ENCODE measurements at places on chromosomes 4 and X.
A peak's percentile ranks its signal among the peaks of the same experiment; 100 is the strongest.

DNA sequence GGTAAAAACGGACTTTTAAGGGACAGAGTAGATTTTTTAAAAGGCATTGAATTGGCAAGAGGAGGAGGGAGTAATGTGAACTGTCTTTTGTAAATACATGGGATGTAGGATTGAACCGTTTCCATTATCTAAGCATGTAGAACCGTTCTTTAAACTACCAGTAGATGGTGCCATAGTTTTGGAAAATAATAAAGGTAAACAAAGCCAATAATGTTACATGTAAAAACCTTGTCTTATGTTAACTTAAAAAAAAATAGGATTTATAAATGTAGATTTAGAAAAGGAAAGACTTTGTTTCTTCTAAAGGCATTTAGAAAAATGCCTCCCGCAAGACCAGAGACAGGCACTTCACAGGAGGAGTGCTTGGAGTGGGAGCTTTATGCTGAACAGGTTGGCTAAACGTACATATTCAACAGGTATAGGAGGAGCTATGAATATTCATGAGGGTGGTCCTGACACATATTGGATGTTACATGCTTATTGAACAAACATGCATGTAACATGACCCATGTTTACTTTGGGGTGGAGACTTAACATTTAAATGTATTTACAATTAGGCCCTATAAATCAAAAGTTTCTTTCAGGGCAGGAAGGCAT, 45.5 kb upstream of the FAM241A start:
- DNase-seq, result peak; percentile 8

DNA sequence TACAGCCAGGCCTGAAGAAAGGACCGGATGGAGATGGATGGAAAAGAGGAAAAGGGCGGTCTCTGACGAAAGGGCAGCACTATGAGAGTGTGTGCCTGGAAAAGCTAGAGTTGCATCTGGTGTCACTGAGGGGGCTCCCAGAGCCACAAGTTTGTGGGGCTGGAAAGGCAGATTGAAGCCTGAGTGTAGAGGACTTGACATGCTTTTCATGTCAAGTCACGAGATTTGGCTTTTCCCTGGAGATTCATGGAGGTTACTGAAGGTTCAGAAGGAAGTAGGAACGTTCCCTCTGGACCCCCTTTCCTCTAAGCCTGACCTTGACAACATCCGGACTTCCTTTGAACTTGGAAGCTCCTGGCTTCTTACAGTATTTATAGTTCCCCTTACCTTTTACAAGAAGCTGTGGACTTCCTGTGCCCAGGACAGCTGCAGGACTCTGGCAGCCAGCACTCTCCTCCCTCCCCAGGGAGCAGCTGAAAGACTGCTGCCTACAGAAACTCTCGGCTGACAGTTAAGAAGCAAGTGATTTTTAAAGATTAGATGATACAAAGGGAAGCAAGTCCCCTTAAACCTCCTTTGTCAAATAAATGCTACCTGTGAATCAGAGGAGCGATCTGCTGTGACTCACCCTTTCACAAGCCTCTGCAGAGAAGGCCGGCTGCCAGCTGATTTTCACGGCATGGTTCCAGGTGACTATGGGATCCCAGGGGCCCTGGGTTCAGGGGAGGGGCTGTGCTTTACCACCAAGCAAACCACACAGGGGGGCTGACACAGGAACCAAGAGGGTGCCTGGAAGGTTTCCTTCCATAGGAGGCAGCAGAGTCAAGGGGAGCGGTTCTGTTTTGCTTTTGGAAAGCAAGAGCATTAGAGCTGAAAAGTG, 72.9 kb upstream of the STIM2 start:
- DNase-seq, result no peak

DNA sequence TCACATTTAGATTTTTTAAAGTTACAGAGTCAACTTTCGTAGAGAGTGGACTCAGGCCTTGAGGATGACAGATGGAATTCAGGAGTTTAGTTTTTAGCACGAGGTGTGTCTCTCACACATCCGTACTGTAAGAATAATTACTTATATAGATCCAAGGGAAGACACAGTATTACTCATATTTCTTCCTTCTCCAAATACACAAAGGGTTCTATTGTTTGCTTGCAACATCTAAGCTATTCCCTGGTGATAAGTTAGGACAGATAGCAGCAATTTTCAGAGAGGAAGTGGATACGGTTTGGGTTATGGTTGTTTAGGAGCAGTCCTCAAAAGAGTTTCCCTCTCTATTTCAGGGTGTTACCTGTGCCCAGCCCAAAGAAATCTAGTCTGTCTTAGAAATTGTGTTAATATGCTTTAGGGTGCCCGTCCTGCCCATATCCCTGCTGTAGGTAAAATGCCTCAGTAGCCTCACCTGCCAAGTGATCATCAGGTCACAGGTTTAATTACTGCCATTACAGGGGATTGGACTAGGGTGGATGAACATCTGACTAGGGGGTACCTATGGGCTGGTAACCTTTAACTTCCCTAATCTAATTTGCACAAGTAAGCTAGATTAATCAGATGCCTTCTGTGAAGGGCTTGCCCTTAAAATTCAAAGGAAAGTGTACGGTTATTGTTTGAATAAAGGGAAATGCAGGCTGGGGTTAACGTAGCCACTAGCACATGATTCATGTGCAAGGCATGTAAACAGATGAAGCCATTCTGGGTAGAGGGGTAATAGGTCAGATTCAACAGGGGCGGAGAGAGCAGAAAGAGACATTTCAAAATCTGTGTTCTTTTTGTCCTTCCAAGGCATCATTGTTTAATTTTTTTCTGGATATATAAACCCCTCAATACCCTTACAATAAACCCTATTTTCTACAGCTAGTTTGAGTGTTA, 8.7 kb upstream of the PPP3CA start:
- no peak for DNase-seq

- DNase-seq, result no peak
These were observed 39.7 kb downstream of the PRSS12 start for GRCh38 chr4:118313098-118313497.

DNA sequence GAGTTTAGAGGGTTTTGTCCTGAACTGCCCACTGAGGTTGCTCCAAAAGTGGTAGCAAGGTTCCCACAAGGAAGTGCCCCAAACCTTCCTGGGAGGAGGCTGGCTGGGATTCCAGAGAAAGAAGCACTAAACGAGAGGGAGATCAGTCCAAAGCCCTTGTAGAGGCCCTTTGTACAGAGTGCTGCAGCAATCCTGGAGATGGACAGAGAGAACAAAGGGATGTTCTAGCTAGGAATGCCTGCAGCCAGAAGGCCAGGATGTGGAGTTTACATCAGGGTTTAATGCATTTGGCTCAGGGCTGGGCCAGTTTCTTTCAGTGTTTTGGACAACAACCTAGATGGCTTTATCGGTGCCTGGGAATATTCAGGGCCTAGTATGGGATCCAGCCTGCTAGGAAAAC, 2155.1 kb upstream of the AGA start:
- no peak for DNase-seq

DNA sequence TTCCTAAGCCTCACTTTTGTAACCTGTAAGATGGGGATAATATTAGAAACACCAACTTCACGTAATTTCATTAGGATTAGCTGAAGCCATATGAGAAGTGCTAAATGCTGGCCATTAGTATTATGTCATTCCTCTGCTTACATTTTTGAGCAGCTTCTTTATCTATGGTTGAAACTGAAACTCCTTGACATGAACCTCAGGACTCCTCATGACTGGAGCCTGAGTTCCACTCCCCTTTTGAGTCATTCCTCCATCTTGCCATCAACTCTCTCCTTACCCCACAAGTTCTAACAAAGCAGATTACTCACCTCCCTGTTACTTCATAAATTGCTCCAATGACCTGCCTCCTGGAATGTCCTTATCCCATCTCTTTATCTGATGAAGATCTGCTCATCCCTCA, 123.2 kb upstream of the KCNIP4 start:
- DNase-seq, result no peak

DNA sequence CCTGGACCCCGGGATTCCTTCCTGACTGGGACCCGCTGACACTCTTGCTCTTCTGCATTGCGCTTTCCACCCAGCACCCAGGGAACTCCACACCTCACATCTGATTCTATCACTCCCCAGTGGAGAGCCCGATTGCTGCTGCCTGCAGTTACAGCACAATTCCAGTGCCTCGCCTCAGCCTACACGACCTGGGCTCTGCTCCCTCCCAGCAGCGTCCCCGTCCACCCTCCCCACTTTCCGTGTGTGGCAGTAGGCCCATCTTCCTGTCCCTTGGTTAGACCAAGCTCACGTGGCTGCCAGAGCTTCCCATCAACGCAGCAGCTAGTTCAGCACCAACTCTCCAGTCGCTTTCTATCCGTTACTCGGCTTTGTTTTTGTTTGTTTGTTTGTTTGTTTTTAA, 66.6 kb upstream of the SORBS2 start:
- no peak for DNase-seq

DNA sequence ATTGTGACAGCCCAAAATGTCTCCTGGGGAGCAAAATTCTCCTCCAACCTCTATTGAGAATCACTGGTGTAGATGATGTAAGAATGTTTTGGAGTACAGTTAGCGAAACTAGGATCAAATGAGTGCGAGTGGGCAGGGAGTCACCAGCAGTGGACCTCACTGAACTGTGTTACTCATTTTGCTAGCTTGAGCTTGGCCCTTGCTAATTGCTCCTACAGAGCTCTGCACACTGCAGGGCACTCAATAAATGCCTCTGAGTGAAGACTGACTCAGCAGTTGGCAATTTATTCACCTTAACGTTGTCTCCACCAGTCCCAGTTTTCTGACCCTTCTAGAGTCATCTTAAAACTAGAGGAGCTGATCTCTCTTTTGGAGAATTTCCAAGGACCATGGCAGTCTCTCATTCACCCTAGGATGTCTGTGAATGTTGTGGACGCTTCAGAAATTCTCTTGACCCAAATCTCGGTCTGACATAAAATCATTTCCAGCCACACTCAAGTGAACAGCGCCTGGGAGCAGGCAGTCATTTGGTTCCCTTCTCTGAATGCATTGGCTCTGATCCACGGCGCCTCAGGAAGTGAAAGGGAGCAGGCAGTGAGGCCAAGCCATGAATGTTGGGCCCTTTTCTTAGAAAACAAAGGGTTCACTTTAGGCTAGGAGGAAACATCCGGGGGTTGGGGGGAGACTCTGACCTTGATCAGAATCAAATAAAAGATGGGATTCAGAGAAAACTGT, 148.1 kb downstream of the NWD2 start:
- no peak for DNase-seq

GRCh38 chrX:123961268-123962005, at the start of gene STAG2:
STAG2 (plus strand) TSS chrX:123961706; CDS start chrX:124022628, 60,922 bp downstream.
- peak; percentile 72 for DNase-seq

DNA sequence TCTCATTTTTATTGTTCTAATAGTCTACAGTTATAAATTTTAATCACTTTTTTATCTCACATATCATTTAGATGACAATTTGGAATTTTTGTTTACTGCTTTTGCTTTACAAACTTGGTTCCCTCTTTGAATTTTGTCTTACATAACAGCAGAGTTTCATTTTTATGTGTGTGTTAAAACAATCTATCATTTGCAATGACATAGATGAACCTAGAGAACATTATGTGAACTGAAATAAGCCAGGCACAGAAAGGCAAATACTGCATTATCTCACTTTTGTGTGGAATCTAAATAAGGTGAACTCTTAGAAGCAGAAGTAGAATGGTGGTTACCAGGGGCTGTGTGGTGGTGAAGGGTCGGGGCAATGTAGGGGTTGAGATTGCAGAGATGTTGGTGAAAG, 170.7 kb downstream of the GASK1B start:
- no peak for DNase-seq

DNA sequence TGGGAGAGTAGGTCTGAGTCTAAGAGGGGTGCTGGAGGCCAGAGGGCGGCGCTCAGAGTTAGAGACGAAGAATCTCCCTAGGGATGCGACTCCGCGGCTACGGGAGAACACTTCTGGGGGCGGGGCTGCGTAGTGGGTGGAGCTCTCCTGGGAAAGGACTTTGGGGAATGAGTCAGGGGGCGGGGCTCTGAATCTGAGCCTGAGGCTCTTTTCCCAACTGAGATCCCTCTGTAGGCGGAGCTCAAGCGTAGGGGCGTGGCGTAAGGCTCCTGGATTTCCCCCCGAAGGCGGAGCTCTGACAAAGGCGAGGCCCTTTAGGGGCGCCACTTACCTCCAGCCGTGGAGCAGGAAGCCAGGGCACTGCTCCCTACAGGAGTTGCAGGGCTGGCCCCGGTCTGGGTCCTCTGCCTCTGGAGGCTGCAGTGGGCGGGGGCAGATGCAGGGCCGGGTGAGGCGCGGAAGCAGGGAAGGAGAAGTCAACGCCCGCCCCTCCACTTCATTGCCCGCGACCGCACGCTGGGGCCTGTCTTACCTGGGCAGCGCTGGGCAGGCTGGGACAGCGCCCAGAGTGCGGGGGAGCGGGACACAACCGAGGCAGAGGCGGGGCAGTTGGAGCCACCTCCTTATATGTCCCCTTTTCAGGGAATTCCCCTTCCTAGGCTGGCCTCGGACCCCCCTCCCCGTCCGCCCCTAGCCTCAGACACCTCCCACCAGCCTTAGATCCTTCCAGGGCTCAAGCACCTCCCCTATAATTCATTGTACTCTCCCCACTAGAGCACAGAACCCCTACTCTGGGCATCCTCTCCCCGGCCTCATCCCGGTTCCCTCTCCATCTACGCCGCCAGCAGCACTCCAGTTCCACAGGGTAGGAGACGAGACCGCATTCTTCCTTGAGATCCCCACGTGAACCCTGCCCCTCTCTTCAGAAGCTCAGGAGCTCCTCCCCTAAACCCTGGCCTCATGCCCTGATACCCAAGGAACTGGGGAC, 1.6 kb downstream of the PRICKLE3 start:
- no peak for DNase-seq

GRCh38 chrX:77628294-77629025, 157.6 kb downstream of the ATRX start:
- DNase-seq, result no peak

GRCh38 chr4:173990126-173990868, 293.2 kb downstream of the FBXO8 start:
- no peak for DNase-seq

- DNase-seq, result no peak
These were observed 29.0 kb downstream of the NOP14 start for GRCh38 chr4:2934077-2934812.

DNA sequence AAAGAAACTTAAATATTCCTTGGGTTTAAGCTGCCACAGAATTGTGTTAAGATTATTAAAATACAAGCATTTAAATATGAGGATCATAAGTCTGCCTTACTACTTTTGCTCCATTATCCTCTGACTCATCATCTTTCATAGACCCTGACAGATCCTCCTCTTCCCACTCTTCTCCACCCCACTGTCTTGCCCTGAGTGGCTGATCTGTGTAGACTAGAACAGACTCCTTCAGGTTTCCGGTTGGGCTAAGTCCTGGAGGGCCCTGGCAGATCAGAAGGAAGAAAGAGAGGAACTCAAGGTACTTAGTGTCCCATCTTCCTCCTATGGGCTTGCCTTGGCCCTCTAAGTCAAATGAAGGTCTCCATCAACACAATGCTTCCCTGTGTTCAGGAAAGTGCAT, 30.7 kb downstream of the PALLD start:
- no peak for DNase-seq

- no peak for DNase-seq
These were observed 53.1 kb downstream of the GAK start for GRCh38 chr4:878796-879728.

Data from NCI-H1930 (cell line).